Lower lobe of right lung (tissue), 2 donors: ENCODE measurements at places on chromosomes 13 and 19. TPM values are rescaled to one million over a fixed set of nuclear protein-coding genes. Genes with fewer than 3 reads are reported as not detected.
A peak's percentile ranks its signal among the peaks of the same experiment; 100 is the strongest.

Gene ZNF98
- not detected for total RNA-seq

Gene ENOX1
- total RNA-seq: 2.0 TPM

Gene MUC16
- total RNA-seq: 2.2 TPM

Gene LILRB4
- 43.7 TPM for total RNA-seq

Gene WDR87
- not detected for total RNA-seq

- no peak for DNase-seq
- no peaks in the 10 kb centered on the region for H3K36me3 ChIP-seq
- no peaks in the 10 kb centered on the region for H3K27me3 ChIP-seq
- no peak overlapping the region for H3K4me3 ChIP-seq
- no peaks in the 10 kb centered on the region for H3K4me1 ChIP-seq
- H3K27ac ChIP-seq: no peak overlapping the region
Measured at GRCh38 chr13:38528986-38529385, 157.9 kb upstream of the FREM2 start.

GRCh38 chr13:111402441-111402840 is 82.0 kb downstream of the TEX29 start:
- H3K36me3 ChIP-seq: no peaks in the 10 kb centered on the region
- no peak overlapping the region for H3K4me3 ChIP-seq
- no peak overlapping the region for H3K27ac ChIP-seq
- no peaks in the 10 kb centered on the region for H3K4me1 ChIP-seq
- DNase-seq: no peak
- peaks cover 11% of the 10 kb centered on the region for H3K27me3 ChIP-seq

DNA sequence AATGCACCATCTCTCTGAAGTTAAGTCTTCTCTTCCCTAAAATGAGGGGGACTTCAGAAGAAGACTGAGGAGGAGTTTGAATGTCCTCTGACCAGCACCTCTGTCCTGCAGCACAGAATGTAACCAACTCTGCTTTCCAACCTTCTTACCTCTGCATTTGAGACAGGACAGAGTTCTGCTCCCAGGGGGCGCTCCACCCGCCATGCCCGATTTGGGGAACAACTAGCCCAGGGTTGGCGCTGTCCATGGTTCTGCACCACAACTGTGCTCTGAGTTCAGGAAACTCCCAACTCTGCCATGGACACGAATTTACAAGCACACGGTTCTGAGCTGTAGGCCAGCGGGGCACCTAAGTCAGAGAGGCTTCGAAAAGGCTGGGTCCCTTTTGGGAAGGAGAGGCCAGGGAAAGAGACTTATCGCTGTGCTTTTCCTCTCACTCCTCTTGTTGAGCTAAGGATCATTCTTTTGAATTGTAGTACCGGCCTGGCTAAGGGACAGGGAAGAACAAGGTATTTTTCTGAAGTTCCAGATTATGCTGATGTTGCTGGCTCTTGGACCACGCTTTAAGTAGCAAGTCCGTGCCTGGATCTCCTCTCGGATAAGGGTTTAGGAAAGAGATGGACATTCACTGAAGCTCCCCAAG is 22.2 kb downstream of the SIGLEC5 start:
- peak; percentile 90 for DNase-seq
- H3K4me3 ChIP-seq: no peak overlapping the region
- H3K27ac ChIP-seq: no peak overlapping the region
- H3K27me3 ChIP-seq: no peaks in the 10 kb centered on the region
- no peaks in the 10 kb centered on the region for H3K4me1 ChIP-seq
- H3K36me3 ChIP-seq: no peaks in the 10 kb centered on the region

- peaks cover 2% of the 10 kb centered on the region for H3K4me1 ChIP-seq
- no peaks in the 10 kb centered on the region for H3K36me3 ChIP-seq
- H3K4me3 ChIP-seq: no peak overlapping the region
Measured at GRCh38 chr13:113357529-113357928, 6.4 kb downstream of the GRTP1 start.

DNA sequence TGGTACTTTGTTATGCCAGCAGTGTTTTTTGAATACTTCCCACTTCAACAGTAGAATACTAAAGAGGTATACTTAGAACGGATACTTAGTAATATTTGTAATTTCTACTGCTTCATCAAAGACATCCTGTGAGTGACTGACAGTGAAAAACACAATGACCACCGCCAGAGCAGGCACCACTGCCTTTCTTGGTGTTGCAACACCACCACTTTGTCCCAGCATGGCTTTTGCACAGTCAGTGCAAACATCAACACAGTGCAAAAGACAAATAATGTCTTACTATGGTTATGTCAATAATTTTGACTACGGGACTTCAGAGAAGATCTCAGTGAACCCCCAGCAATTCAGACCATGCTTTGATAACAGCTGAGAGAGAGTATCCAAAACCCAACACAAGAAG is 220.5 kb downstream of the RBM26 start:
- no peaks in the 10 kb centered on the region for H3K4me1 ChIP-seq
- no peak overlapping the region for H3K27ac ChIP-seq
- no peaks in the 10 kb centered on the region for H3K36me3 ChIP-seq
- no peaks in the 10 kb centered on the region for H3K27me3 ChIP-seq
- no peak overlapping the region for H3K4me3 ChIP-seq

GRCh38 chr19:21115430-21115829 is 26.4 kb upstream of the ZNF431 start:
- no peak overlapping the region for H3K4me3 ChIP-seq
- DNase-seq: no peak
- H3K27ac ChIP-seq: no peak overlapping the region
- H3K4me1 ChIP-seq: no peaks in the 10 kb centered on the region
- H3K36me3 ChIP-seq: peaks cover 11% of the 10 kb centered on the region

GRCh38 chr13:31380715-31381114 is 180.9 kb downstream of the B3GLCT start:
- no peaks in the 10 kb centered on the region for H3K36me3 ChIP-seq
- H3K27ac ChIP-seq: no peak overlapping the region
- no peak overlapping the region for H3K4me3 ChIP-seq
- H3K27me3 ChIP-seq: no peaks in the 10 kb centered on the region

- no peak overlapping the region for H3K4me3 ChIP-seq
- H3K27ac ChIP-seq: no peak overlapping the region
- H3K4me1 ChIP-seq: no peaks in the 10 kb centered on the region
- H3K36me3 ChIP-seq: no peaks in the 10 kb centered on the region
- H3K27me3 ChIP-seq: no peaks in the 10 kb centered on the region
Measured at GRCh38 chr19:33436360-33437345, 63.1 kb downstream of the CEBPG start.

DNA sequence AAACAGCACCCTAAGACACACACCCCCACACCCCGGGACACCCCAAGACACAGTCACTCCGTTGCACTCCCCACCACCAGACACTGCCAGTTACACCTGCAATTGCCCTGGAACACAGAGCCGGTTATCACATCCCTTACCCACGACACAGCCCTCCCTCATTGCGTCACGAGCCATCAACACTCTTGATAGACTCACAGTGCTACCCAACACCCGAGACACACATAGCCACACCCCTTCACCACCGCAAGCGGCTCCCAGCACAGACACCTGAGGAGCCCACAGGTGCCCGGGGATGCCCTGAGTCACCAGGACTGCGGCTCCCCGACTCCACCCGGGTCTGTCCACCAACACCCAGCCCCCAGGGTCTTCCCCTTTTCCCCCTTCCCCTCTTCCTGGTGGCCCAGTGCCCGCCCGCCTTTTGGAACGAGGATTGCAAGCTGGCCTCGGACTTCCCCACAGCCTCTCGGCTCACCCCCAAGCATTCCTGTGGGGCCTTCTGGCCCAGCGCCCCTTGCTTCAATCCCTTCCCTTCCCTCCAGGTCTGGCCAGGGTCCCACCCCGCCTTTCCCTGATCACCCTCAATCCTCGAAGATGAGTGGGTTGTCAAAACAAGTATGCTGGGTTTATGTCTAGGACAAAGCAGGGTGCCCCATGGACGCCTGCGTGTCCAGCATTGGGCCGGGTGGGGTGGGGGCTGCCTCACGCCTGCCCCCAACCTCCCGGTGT is 1.7 kb upstream of the PTGER1 start:
- peaks cover 42% of the 10 kb centered on the region for H3K4me1 ChIP-seq
- H3K36me3 ChIP-seq: peaks cover 42% of the 10 kb centered on the region

DNA sequence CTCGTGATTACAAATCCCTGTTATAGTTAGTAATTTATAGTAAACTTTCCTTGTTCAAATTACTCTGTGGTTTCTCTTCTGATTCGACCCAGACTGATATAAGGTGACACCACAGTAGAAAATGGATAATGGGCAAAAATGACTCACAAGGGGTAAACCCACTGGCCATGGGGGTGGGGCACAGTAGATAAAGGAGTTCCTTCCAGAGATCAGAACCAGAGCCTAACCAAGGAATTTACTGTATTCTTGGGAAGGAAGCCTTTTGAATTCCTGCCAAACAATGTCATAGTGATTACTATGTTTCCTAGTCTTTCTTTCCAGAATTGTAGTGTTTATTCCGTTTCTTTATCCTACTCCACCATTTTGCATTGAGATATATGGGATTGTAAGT is 21.9 kb downstream of the MIR17HG start:
- H3K27ac ChIP-seq: no peak overlapping the region
- H3K27me3 ChIP-seq: no peaks in the 10 kb centered on the region
- no peaks in the 10 kb centered on the region for H3K4me1 ChIP-seq
- no peak overlapping the region for H3K4me3 ChIP-seq
- DNase-seq: no peak
- H3K36me3 ChIP-seq: no peaks in the 10 kb centered on the region

DNA sequence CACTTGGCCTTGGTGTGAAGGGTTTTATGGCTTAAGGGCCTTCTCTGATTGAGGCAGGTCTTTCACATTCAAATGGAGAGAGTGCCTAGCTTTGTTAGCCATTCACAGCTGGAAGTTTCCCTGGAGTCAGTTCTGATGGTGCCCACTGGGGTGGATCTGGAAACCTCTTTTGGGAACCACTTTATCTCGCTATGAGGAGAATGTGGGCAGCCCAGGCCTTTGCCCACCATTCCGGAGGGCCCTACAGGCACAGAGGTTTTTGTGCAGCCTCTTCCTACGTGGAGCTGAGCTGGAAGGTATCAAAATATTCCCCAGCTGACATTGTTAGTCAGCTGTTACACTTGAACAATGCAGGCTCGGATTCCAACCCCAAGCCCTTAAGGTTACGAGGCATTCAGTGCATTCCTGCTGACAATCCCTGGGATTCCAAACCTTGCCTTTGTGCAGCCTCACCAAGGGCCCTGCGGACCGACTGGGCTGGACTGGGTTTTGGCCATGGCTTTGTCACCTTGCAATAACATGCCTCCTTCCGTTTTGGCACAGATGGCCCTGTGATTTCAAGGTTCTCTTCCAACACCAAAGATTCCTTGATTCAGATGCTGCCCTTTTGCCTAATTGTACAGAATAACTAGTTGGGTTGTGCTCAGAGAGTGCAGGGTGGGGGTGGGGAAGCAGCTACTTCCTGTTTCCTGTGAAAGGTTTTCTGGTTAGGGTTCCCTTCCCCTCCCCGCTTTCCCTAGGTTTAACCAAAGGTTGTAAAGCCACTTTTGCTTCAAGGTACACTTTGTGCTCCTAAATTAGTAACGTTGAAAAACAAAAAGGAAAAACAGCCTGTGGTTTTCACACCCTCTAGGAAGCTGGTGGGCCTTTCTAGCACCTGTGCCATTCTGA is 27.0 kb downstream of the SAE1 start:
- peaks cover 55% of the 10 kb centered on the region for H3K36me3 ChIP-seq
- peaks cover 62% of the 10 kb centered on the region for H3K4me1 ChIP-seq
- no peak for DNase-seq
- no peaks in the 10 kb centered on the region for H3K27me3 ChIP-seq
- peak overlapping the region; percentile 3 for H3K4me3 ChIP-seq

GRCh38 chr13:52891706-52892105 is 43.3 kb upstream of the PCDH8 start:
- no peaks in the 10 kb centered on the region for H3K36me3 ChIP-seq
- H3K4me3 ChIP-seq: no peak overlapping the region
- H3K27ac ChIP-seq: no peak overlapping the region
- H3K27me3 ChIP-seq: peaks cover 12% of the 10 kb centered on the region

- H3K27ac ChIP-seq: no peak overlapping the region
- H3K4me3 ChIP-seq: no peak overlapping the region
- H3K36me3 ChIP-seq: no peaks in the 10 kb centered on the region
- H3K4me1 ChIP-seq: no peaks in the 10 kb centered on the region
- no peaks in the 10 kb centered on the region for H3K27me3 ChIP-seq
Measured at GRCh38 chr13:72144636-72145035, 277.6 kb upstream of the DACH1 start.

- no peaks in the 10 kb centered on the region for H3K27me3 ChIP-seq
- no peaks in the 10 kb centered on the region for H3K4me1 ChIP-seq
- DNase-seq: no peak
- H3K27ac ChIP-seq: no peak overlapping the region
- H3K36me3 ChIP-seq: no peaks in the 10 kb centered on the region
Measured at GRCh38 chr13:51501096-51501495, 48.3 kb upstream of the INTS6 start.

DNA sequence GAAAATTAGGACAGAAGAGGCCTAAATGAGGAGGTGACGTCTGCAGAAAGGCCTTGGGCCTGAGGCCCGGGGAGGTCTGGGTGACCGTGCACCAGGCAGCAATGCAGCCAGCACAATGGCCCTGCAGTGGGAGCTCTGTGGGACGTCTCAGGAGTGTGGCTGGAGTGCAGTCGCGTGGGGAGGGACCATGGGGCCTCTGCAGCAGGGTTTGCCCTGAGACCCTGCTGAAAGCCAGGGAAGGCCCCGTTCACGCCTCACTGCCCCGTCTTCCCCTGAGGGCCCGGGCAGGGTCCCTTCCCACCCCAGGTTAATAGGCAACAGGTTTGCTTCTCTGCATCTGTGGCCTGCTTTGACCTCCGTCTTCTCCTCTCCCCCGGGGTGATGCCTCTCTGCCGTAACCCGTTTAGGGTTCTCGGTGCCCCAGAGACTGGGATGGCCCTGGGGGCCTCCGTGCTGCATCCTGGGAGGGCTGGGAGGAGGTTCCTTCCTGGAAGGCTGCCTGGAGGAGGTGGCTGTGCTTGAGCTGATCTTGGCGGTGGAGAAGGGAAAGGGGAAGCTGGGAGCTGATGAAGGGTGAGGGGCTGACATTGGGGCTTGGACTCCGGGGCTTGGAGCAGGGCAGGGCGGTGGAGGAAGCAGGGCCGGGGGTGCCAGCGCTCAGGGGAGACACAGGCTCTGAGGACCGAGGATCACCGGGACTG is 9.7 kb downstream of the PALM start:
- DNase-seq: no peak
- H3K4me3 ChIP-seq: no peak overlapping the region
- H3K27ac ChIP-seq: no peak overlapping the region
- H3K27me3 ChIP-seq: peaks cover 21% of the 10 kb centered on the region
- H3K4me1 ChIP-seq: peaks cover 22% of the 10 kb centered on the region

GRCh38 chr13:40143559-40143958 is 488.1 kb downstream of the COG6 start:
- H3K36me3 ChIP-seq: no peaks in the 10 kb centered on the region
- no peak overlapping the region for H3K27ac ChIP-seq
- no peaks in the 10 kb centered on the region for H3K27me3 ChIP-seq
- no peaks in the 10 kb centered on the region for H3K4me1 ChIP-seq
- DNase-seq: no peak
